ENCODE measurements at places on chromosomes 5 and 9. TPM values are rescaled to one million over a fixed set of nuclear protein-coding genes. Genes with fewer than 3 reads are reported as not detected.

DNA sequence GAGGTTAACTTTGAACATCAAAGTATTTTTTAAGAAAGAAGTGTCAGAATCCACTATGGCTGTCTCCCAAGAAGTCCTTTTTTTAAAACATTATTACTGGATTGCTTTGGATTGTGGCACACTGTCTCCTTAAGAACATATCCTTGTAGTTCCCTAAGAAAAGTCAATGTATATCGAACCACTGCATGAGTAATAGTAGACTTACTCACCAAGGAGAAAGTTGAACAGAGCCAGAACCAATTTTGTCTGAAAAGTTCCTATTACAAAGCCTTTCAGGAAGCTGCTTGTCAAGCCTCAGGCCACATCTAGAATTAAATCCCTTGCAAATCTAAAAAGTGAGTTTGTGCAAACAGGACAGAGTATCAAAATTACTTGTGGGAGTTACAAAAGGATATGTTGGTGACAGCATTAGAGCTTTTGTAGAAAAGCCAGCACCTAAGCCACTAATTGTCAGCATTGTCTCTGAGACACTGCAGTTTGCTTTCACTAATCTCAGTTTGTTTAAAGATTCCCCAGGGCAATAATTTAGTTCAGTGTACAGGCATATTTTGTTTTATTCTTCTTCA lies 195.4 kb downstream of the MPDZ start:
- no peak overlapping the region for H3K4me3 ChIP-seq
- peaks cover 20% of the 10 kb centered on the region for H3K4me1 ChIP-seq
- H3K36me3 ChIP-seq: no peaks in the 10 kb centered on the region
- H3K27ac ChIP-seq: peak overlapping the region; percentile 28
- DNase-seq: peak; percentile 26

DNA sequence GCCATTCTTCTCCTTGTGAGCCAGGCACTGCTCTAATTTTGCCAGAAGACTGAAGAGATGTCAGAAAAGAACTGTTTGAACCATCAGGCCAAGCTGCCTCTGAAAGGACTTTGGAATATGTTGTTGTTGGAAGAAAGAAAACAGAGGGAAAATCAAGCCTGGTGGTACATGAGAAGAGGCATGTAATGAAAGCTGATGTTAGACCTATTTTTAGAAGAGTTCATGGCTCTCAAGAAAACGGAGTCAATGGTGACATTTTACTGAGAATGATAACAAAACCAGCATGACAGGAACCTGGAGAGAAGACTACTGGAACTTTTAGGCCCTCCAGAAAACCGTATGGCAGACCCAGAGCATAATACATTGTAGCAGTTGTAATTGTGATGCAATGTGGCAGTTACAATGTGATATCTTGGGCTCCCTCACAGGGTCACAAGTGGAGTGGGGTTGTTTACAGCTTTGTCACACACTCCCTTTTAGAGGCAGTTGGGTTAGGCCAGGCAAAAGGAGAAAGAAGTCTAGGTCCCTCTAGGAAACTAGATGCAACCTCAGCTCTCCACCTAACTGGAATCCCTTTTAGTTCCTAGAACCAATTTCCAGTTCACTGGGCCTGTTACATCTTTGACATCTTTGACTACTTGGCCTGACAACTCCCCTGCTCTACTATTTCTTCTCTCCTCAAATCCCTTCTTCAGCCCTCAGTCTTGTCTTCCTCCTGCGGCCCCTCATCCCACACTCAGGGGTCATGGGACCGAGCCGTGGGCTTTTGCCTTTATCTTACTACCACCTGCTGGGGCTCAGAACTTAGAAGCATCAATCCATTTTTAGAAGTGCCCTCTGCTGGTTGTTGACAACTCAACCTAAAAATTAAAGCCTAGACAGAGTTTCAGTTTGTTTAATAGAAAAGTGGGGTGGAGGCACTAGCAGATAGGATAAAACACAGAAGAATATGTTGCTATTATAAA lies 61.2 kb upstream of the JAK2 start:
- H3K36me3 ChIP-seq: no peaks in the 10 kb centered on the region
- no peaks in the 10 kb centered on the region for H3K27me3 ChIP-seq

GRCh38 chr5:140563596-140563995 lies 802 bp downstream of the APBB3 start:
- no peak for DNase-seq
- peaks cover 23% of the 10 kb centered on the region for H3K36me3 ChIP-seq
- peak overlapping the region; percentile 93 for H3K27ac ChIP-seq
- H3K27me3 ChIP-seq: no peaks in the 10 kb centered on the region
- H3K4me3 ChIP-seq: peak overlapping the region; percentile 87

The GPRIN1 gene
- 4.4 TPM for polyA plus RNA-seq

The MPDZ gene
- 9.0 TPM for polyA plus RNA-seq

Measured in keratinocyte (primary cell).